Activated naive CD8-positive, alpha-beta T cell treated with anti-CD3 and anti-CD28 coated beads, Interleukin-2, amount 10 ng/mL, durations not matched to agents 7 days and 5 days (primary cell): ENCODE measurements at places on chromosomes 3 and 15. TPM values are rescaled to one million over a fixed set of nuclear protein-coding genes. Genes with fewer than 3 reads are reported as not detected.
A peak's percentile ranks its signal among the peaks of the same experiment; 100 is the strongest.

The LYZL4 gene
- total RNA-seq, result not detected

The CIP2A gene
- total RNA-seq, result 41.6 TPM

The TM4SF1 gene
- total RNA-seq, result not detected

The CCDC50 gene
- total RNA-seq, result 5.1 TPM

GRCh38 chr15:63857461-63857856 is 23.7 kb upstream of the HERC1 start:
- DNase-seq, result no peak

- DNase-seq, result peak; percentile 29
These were observed 5.5 kb downstream of the TMEM266 start for GRCh38 chr15:76065245-76065644.

GRCh38 chr3:70120357-70120966 is 120.9 kb downstream of the SAMMSON start:
- DNase-seq, result peak; percentile 56

- no peak for DNase-seq
These were observed 23.3 kb downstream of the LRRC2 start for GRCh38 chr3:46542801-46543201.

DNA sequence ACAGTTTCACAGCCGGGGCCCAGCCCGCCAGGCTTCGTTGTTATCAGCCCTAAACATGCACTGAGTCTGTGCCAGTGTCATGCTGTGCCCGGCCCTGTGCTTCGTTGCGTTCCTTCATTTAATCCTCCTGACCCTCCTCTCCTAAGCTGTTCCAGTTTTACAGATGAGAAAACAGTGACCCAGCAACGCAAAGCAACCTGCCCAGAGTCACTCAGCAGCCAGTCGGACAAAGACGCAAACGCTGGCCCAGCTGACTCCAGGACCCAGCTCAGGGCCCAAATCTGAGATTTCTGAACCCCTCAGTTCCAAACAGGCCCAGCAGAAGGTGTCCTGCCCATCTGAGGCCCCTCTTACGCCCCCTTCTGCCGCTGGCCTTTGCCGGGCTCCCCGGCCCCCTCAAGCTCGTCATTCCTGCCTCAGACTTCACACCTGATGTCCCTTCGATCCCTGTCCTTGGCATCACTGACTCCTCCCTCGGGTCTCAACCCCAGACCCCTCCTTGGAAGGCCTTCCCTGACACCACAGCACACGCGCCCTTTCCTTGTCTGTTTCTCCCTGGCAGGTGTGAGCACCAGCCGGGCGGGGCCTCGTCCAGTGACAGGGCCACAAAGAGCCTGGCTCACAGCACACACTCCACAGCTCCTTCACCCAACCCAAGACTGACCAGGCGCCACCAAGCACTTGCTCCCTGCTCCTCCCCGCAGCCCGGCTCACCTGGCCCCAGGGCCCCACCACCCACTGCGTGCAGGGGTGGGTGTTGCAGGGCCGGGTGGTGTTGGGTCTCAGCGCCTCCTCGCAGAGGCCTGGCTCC is 48.1 kb downstream of the ADAMTS7 start:
- no peak for DNase-seq

- no peak for DNase-seq
These were observed 5.7 kb upstream of the CYP11A1 start for GRCh38 chr15:74373056-74373650.

DNA sequence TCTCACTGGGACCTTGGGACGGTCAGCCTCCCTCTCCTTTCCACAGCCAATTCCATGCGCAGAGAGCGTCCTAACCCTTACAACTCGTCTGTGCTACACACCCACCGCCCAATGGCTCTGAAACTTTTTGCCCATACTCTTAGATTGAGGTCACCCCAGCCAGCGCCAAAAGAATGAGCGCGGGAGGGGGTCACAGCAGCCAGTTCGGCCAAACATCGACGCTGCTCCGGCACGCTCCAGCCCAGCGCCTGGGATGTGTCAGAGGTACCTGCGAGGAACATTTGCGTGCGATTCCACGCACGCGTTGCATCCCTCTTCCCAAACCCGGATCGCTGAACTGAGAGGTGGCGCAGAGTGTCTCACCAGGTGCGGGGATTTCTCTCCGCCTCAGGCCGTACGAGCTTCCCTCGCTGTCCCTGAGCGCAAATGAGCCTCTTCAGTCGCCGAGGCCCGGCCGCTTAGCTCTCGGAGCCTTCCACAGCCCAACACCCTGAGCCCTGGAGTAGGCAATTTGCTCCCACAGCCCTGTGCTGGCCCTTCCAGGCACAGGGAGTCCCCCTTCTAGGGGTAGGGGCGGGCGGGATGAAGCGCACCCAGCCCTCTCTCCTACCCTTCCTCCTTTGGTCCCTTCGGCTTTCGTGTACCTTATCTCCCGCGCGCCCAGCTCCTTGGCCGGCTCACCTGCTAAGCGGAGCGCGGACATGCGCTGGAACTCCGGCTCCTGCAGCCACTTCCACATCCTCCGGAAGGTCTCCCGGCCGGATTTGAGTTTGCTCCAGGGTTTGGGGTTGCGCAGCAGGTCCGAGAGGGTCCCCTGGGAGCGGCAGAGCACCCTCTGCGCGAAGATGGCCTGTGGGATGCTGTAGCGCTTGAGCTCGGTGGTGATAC is 1.8 kb downstream of the ONECUT1 start:
- peak; percentile 35 for DNase-seq

DNA sequence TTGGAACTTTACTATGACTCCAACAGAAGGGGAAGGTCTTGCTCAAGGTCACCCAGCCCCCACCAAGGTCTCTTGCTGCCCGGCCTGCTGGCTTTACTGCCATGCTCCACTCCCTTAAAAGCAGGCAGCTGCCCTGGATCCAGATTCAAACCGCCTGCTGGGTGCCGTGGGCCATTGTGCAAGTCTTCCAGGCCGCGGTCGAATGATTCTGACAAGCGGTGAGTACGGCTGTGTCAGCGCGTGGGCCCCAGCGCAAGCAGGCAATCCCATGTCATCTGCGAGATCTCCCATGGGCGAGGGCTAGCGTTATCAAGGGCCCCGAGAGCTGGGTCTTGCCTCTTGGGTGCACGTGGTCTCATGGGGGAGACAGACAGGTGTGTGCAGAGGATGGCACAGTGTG is 37.6 kb downstream of the CORO2B start:
- DNase-seq, result no peak

GRCh38 chr15:70812827-70813364 is 41.1 kb downstream of the LARP6 start:
- no peak for DNase-seq

- no peak for DNase-seq
These were observed 937.6 kb downstream of the MCTP2 start for GRCh38 chr15:95168951-95169431.

DNA sequence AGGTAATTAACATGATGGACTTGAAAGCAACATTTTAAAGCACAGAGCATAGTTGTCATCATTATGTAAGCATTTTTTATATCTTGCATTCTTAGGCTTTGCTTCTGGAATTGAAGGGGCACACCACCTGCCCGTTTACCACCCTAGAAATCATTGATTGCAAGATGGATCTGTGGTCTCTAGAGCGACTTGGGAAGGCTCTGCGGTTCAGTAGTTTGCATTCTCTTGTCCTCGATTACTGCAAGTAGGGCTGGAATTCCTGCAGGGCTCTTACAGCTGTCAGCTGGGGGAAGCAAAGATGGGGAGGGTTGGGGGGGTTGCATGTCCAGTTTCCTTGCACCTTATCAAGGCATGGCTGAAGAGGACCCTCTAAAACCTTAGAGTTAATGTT is 56.7 kb upstream of the RNF7 start:
- no peak for DNase-seq

DNA sequence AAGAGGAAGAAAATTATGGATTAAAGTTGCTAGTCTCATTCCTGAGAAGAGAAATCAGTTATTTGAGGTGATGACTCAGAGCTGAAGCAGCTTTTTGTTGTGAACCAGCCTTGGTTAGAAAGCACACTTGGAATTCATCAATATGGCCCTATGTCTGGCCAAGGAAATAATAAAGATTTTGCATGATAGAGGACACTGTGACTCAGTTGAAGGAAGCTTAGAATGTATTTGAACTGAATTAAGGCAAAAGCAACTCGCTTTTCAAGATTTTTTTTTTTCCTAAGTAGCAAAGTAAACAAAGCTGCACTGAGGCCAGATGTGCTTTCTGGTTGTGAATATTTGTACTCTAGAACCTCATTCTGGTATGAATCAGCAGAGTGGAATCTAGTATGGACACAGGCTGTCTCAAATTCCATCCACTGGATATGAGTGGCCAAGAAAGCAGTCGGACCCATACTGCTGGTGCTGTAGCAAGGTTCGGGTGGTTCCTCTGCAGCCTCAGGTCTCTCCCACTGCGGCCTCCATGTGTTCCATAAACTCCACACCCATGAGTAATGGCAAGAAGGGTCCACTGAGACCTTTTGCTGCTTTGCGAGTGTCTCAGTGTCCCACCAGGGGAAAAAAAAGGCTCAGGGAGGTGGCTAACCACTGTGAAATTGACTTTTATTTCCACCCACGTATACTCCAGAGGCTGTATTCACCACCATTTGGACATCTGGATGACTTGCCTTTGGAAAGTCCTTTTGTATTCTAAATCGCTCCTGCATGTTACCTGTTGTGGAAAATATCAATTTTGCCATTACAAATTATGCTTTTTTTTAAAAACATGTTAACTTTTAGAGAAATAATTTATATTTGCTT is 53.1 kb downstream of the TGFBR2 start:
- DNase-seq, result no peak

- no peak for DNase-seq
These were observed 508.0 kb downstream of the FOXP1 start for GRCh38 chr3:71075494-71075893.

GRCh38 chr3:123655400-123655799 is 70.5 kb upstream of the HACD2 start:
- DNase-seq, result no peak

GRCh38 chr3:147423537-147423797 is 14.3 kb downstream of the ZIC1 start:
- no peak for DNase-seq
